ENCODE measurements at places on chromosomes 1 and 21.

DNA sequence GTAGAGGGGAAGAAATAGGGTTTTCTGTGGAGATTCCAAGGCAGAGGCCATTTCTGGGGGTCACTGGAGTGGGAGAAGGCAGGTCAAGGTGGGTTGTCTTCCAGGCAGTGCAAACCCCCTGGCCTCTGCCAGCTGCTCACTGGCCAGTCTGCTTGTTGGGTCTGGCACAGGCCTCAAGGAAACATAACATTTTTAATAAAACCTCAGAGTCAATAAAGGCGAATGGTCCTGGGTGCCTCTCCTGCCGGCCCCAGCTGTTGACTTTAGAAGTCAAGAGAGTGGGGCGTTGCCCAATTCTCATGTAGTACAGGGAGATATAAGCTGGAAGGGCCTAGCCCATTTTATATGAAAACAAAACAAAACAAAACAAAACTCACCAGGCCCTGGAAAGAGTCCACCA is 36.6 kb downstream of the RUNX3 start:
- no peak for DNase-seq

GRCh38 chr1:115134850-115135480 is 45.7 kb upstream of the TSPAN2 start:
- peak; percentile 75 for DNase-seq

- peak; percentile 34 for DNase-seq
Measured at GRCh38 chr1:209455145-209455544, 128.4 kb upstream of the CAMK1G start.

- no peak for DNase-seq
Measured at GRCh38 chr1:48216941-48217340, 5.6 kb upstream of the SLC5A9 start.

- DNase-seq = no peak
Measured at GRCh38 chr1:48761411-48761810, 15.3 kb downstream of the BEND5 start.

DNA sequence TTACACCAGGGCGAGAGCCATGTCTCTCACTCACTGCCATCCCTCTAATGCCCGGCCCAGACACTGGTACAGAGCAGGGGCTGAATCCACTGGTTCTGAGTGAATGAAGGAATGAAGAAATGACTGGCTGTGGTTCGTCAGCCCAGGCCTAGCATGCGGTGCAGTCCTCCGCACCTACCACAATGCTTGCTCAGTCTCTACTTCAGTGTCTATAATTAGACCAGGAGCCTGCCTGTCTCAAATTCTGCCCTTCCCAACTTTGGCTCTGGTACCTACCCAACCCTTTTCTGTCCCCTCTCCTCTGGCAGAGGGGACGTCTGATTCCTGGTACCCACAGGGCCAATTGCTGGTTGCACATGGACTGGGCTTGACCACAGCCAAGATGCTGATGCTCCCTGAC is 118.2 kb upstream of the GRIK3 start:
- no peak for DNase-seq

- peak; percentile 97 for DNase-seq
Measured at GRCh38 chr21:29130270-29130969, at the start of gene MAP3K7CL. TSS of gene MAP3K7CL (plus strand) at chr21:29130644. CDS start at chr21:29133345, 2,701 bp downstream.

DNA sequence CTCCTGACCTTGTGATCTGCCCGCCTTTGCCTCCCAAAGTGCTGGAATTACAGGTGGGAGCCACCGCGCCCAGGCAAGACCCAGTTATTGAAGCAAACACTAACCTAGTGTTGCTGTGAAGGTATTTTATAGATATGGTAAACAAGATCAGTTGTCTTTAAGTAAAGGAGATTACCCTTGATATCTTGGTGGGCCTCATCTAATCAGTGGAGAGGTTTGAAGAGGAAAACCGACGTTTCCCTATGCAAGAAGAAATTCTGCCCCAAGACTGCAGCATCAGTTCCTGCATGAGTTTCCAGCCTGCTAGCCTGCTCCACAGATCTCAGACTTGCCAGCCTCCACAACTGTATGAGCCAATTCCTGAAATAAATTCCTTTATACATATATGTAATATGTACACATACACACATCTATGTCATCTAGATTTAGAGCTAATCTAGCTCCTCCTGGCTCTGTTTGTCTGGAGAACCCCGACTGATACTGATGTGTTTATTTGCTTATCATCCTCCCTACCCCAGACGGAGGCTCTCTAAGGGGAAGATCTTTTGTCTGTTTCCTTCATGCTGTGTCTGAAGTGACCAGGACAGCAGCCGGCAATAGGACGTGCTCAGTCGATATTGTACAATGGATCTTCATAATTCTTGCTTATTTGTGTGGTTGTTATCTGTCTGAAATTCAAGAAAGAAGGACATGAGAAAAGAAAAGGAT is 90.9 kb downstream of the IER5 start:
- DNase-seq = no peak

GRCh38 chr1:204828352-204828850 is 42.3 kb upstream of the NFASC start:
- peak; percentile 51 for DNase-seq

DNA sequence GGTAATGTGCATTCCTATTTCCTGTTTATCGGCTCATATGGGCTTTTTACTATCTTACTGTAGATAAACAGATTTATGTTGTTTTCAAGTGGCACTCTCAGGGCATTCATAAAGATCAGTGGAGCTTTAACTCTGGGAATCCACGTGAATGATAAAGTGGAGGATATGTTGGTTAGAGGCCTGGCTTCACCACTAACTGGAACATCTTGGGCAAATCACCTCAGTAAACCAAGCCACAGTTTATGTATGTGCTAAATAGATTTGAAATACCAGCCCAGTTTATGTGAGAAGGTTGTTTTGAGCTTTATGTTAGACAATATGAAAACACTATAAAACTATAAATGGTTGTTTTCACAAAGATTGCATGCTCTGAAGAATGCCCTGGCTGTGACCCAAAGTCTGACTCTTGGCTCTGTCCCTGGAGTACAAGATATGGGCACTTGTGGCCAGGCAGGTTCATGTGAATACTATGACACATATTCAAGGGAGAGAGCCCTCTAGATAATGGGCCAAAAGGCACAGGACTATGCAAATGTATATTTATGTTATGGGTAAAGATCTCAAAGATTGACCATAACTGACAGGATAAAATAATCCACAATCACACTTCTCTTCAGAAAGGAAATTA is 36.7 kb downstream of the FAM163A start:
- no peak for DNase-seq

GRCh38 chr1:9018333-9018732 is 7.9 kb downstream of the SLC2A7 start:
- no peak for DNase-seq

GRCh38 chr1:212119397-212119837 is 83.9 kb downstream of the DTL start:
- no peak for DNase-seq

- no peak for DNase-seq
Measured at GRCh38 chr1:193589597-193590040, 403.2 kb upstream of the B3GALT2 start.

- no peak for DNase-seq
Measured at GRCh38 chr1:36934061-36934460, 100.3 kb downstream of the GRIK3 start.

- DNase-seq = no peak
Measured at GRCh38 chr21:42599962-42600361, 53.5 kb upstream of the PDE9A start.

DNA sequence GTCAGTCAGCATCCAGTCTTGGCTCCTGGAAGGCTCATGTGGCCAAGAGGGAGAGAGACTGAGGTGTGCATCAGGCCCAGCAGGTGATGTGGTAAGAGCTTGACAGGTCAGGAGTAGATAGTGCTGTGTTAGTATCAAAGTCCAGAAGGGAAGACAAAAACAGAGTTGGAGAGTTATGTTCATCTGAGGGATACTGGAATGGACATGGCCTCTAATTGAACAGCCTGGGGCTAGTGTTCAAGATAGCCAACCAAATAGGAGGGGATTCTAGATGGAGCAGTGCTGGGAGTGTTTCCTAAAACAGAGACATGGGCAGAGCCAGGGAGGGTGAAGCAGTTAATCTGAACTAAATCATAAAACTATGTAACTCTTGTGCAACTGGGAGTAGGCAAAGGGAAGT is 120.7 kb upstream of the MARK1 start:
- DNase-seq = no peak

- no peak for DNase-seq
Measured at GRCh38 chr21:14356746-14357145, 26.2 kb downstream of the HSPA13 start.

DNA sequence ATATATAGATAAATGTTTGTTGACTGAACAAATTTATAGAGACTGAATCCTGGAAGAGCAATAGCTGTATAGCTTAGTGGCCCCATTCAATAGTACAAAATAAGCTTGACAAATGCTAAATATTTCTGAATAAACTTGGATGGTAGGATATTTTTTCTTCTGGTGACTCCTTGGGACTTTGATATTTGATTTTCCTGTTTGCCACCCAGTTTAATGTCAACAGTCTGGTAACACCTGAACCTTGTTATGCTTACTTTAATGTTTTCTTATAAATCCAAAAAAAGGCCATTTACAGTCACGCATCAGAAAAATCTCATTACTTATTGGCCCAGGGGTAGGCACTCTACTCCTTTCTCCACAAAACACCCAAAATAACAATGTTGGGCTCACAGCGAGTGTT is 30.8 kb downstream of the WDR64 start:
- DNase-seq = no peak

DNA sequence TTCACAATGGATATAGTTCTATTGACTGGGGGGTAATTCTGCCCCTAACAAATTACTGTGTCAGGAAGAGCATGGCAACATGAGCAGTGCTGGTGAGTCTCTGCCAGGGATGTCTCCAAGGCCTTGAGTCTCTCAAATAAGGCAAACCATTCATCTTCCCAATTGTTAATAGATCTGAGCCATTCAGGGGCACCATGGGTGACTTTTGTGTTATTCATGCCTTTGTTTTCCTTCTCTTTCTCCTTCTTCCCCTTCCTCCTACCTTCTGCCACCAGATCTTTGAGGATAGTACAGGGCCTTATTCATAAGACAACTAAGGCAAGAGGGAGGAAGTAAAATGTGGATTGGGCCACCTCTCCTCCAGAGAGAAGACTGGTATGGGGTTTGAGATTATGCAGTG is at the start of gene RGSL1:
TSS of gene RGSL1 (plus strand) at position 60 of the 400 bp plus-strand sequence. CDS start at position 80, 20 bp downstream.
- DNase-seq = no peak

DNA sequence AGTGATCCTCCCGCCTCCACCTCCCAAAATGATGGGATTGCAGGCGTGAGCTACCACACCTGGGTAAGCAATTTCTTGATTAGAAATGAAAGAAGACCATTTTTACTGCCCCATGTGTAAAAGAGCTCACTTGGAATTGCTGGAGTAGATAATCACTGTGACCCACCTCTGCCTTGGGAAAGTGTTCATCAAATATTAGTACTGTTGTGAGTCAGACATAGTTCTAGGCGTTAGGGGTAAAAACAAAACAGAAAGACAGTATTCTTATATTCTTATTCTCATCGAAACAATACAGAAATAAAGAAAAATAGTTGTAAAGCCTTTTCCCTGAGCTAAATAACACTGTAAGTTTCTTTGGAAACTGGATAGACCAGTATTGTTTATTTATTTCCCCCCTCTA is 36.2 kb downstream of the CELF3 start:
- peak; percentile 33 for DNase-seq

- DNase-seq = no peak
Measured at GRCh38 chr1:1067860-1068516, 6.1 kb downstream of the RNF223 start.
